ENCODE measurements at places on chromosomes 4 and X. TPM values are rescaled to one million over a fixed set of nuclear protein-coding genes. Genes with fewer than 3 reads are reported as not detected.

GRCh38 chr4:186727977-186728519, 4.4 kb upstream of the FAT1 start:
- peak; percentile 45 for DNase-seq
- H3K27ac ChIP-seq: no peak overlapping the region
- no peaks in the 10 kb centered on the region for H3K36me3 ChIP-seq
- no peak overlapping the region for H3K4me3 ChIP-seq

GRCh38 chr4:54473798-54474197, 184.0 kb upstream of the KIT start:
- H3K27me3 ChIP-seq: no peaks in the 10 kb centered on the region
- H3K4me3 ChIP-seq: no peak overlapping the region
- no peak for DNase-seq
- H3K36me3 ChIP-seq: no peaks in the 10 kb centered on the region
- no peak overlapping the region for H3K27ac ChIP-seq
- no peaks in the 10 kb centered on the region for H3K4me1 ChIP-seq

- no peak for DNase-seq
- H3K27me3 ChIP-seq: no peaks in the 10 kb centered on the region
- no peak overlapping the region for H3K27ac ChIP-seq
- H3K36me3 ChIP-seq: no peaks in the 10 kb centered on the region
These were observed 660.6 kb upstream of the TENM3 start for GRCh38 chr4:181582595-181582994.

DNA sequence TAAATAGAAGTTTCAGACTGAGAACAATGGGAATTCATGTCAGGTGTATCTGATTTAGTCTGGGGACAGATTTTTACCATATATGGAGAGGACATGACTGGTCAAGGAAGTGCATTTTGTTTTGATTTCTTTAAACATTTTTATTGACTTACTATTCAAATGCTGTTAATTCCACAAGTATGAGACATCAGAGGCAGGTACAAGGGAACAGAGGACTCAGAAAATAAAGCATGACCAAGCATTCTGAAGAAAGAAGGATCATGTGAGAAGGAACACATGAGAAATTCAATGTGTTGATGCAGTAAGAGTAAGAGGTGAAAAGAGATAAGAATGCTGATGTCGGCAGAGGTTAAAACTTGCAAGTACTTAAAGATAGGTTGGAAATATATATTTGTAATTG, 1452.6 kb downstream of the PCDH7 start:
- no peak overlapping the region for H3K27ac ChIP-seq
- no peak overlapping the region for H3K4me3 ChIP-seq
- no peaks in the 10 kb centered on the region for H3K27me3 ChIP-seq

DNA sequence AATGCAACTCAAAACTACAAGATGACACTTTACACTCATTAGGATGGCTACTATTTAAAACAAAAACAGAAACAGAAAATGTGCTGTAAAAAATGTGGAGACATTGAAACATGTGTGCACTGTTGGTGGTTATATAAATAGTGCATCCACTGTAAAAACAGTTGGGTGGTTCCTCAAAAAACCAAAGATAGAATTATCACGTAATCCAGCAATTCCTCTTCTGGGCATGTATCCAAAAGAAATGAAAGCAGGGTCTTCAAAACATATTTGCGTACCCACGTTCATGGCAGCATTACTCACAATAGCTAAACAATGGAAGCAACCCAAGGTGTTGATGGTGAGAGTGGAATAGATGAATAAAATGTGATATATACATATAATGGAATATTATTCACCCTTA, 967.2 kb downstream of the TRAM1L1 start:
- H3K4me1 ChIP-seq: no peaks in the 10 kb centered on the region
- no peaks in the 10 kb centered on the region for H3K27me3 ChIP-seq
- no peak overlapping the region for H3K4me3 ChIP-seq
- H3K36me3 ChIP-seq: no peaks in the 10 kb centered on the region

Gene SSX3
- not detected for polyA plus RNA-seq

Gene TLR6
- polyA plus RNA-seq: 0.46 TPM

Gene FGFBP2
- polyA plus RNA-seq: 6.0 TPM

Gene CYBB
- 4.7 TPM for polyA plus RNA-seq
